ENCODE measurements at places on chromosomes 1 and 21. TPM values are rescaled to one million over a fixed set of nuclear protein-coding genes. Genes with fewer than 3 reads are reported as not detected.

The SLC66A1 gene
- total RNA-seq, result 22.0 TPM

DNA sequence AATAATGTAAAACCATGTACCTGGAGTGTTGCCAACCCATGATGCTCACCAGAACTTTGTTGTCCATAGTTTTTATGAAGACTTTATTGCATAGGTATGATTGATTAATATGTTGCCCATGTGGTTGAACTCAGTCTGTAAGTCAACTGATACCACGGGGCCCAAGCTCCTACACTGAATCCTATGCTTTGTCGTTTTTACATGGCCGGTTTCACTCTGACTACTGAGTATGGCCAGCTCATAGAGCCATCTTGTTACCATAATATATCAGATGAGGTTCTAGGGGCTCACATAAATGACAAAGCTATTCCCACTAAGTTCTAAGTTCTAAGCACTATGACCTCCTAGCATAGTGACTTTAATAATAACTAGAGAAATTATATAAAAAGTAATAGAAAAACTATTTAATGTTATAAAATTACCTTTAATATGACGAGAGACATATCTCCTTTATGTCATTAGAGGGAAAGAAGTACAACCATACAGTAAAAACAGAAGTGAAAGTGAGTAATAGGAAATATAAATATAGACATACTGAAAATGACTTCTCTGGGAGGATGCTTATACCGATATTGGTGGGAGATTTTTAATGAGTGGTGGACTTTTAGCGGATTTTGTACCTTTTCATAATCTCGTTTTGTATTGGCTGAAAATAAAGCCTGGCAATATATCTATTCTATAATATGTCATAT is 983.4 kb upstream of the PRMT6 start:
- DNase-seq, result no peak
- no peaks in the 10 kb centered on the region for H3K36me3 ChIP-seq
- H3K27ac ChIP-seq, result no peak overlapping the region
- no peaks in the 10 kb centered on the region for H3K4me1 ChIP-seq
- H3K4me3 ChIP-seq, result no peak overlapping the region

GRCh38 chr1:98783821-98784220 is 122.3 kb downstream of the SNX7 start:
- no peaks in the 10 kb centered on the region for H3K27me3 ChIP-seq
- no peaks in the 10 kb centered on the region for H3K4me1 ChIP-seq
- no peak overlapping the region for H3K27ac ChIP-seq
- H3K4me3 ChIP-seq, result no peak overlapping the region
- no peaks in the 10 kb centered on the region for H3K36me3 ChIP-seq

DNA sequence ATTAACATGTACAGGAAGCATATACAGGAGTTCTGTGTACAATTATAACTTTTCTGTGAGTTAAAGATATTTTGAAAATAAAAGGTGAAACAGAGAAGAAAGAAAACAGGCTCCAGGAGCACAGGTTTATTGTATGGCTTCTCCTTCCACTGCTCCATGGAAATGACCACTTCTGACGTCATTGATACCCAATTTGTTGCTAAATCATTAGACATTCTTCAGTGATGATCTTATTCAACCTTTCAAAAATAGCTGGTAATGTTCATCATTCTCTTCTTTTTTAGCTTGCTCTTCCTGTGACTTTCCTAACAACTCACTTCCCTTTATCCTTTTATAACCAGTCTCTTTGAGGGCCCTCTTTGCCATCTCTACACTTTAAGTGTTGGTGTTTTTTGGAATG is 77.8 kb downstream of the KCNK2 start:
- no peaks in the 10 kb centered on the region for H3K27me3 ChIP-seq
- H3K27ac ChIP-seq, result no peak overlapping the region
- H3K4me3 ChIP-seq, result no peak overlapping the region
- DNase-seq, result no peak
- no peaks in the 10 kb centered on the region for H3K36me3 ChIP-seq
- H3K4me1 ChIP-seq, result no peaks in the 10 kb centered on the region

DNA sequence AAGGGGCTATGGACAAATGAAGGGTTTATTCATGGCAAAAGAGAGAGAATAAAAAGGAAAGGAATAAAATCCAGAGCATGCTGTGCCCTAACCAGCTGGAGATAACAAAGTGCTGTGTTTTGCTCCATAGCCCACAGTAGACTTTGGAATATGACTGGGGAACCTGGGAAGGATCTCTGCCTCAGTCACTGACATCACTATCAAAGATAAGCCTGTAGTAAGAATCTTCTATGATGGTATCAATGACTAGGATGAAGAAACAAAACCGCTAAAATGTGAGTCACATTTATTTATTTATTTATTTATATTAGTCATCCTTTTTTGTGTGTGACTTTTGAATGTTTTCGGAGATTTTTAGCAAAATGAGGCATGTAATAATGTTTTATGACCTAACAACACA is 56.3 kb downstream of the NVL start:
- no peaks in the 10 kb centered on the region for H3K27me3 ChIP-seq
- H3K27ac ChIP-seq, result no peak overlapping the region

GRCh38 chr1:86517336-86517735 is 29.5 kb upstream of the CLCA4 start:
- peaks cover 36% of the 10 kb centered on the region for H3K4me1 ChIP-seq
- no peaks in the 10 kb centered on the region for H3K27me3 ChIP-seq
- DNase-seq, result peak; percentile 57

GRCh38 chr1:91685994-91686393 is 185.3 kb downstream of the CDC7 start:
- no peak for DNase-seq
- H3K27ac ChIP-seq, result no peak overlapping the region
- no peaks in the 10 kb centered on the region for H3K4me1 ChIP-seq
- no peak overlapping the region for H3K4me3 ChIP-seq
- no peaks in the 10 kb centered on the region for H3K27me3 ChIP-seq

GRCh38 chr1:228870041-228870713 is 134.9 kb downstream of the RHOU start:
- no peaks in the 10 kb centered on the region for H3K36me3 ChIP-seq
- no peaks in the 10 kb centered on the region for H3K27me3 ChIP-seq
- no peak overlapping the region for H3K4me3 ChIP-seq
- H3K27ac ChIP-seq, result no peak overlapping the region
- no peak for DNase-seq

- DNase-seq, result no peak
- no peaks in the 10 kb centered on the region for H3K36me3 ChIP-seq
- no peaks in the 10 kb centered on the region for H3K27me3 ChIP-seq
- no peaks in the 10 kb centered on the region for H3K4me1 ChIP-seq
- no peak overlapping the region for H3K27ac ChIP-seq
These were observed 3.2 kb upstream of the ESRRG start for GRCh38 chr1:216726435-216726834.

- no peaks in the 10 kb centered on the region for H3K27me3 ChIP-seq
- no peaks in the 10 kb centered on the region for H3K4me1 ChIP-seq
- no peak overlapping the region for H3K4me3 ChIP-seq
- no peaks in the 10 kb centered on the region for H3K36me3 ChIP-seq
- DNase-seq, result no peak
These were observed 180.0 kb downstream of the PCP4 start for GRCh38 chr21:40047211-40047610.

The GJA5 gene
- 0.75 TPM for total RNA-seq

The NHLH1 gene
- total RNA-seq, result 0.28 TPM

DNA sequence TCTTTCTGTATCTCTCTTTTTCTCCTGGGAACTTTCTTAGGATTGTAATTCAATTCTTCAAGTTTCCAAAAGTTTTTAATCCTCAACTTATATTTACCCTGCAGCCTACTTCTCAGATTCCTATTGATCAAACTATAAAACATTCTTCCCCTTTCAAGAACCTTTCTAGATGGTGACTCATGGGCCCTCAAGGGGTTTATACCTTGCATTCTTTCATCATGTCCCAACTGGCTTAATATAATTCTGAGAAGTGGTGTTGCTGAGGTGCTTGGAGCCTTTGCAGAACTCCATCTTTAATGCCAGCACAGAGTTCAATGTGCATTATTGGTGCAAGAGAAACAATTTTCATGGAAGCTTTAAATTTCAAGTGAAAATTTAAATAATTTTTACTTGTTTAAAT is 273.4 kb downstream of the VAV3 start:
- no peaks in the 10 kb centered on the region for H3K36me3 ChIP-seq
- H3K27ac ChIP-seq, result no peak overlapping the region
- H3K27me3 ChIP-seq, result no peaks in the 10 kb centered on the region
- peaks cover 6% of the 10 kb centered on the region for H3K4me1 ChIP-seq

The SYCP1 gene
- not detected for total RNA-seq

GRCh38 chr21:15825700-15826099 is 95.9 kb downstream of the USP25 start:
- DNase-seq, result no peak
- H3K4me1 ChIP-seq, result no peaks in the 10 kb centered on the region
- H3K4me3 ChIP-seq, result no peak overlapping the region
- H3K27me3 ChIP-seq, result no peaks in the 10 kb centered on the region

- H3K4me1 ChIP-seq, result peaks cover 6% of the 10 kb centered on the region
- H3K27me3 ChIP-seq, result no peaks in the 10 kb centered on the region
- no peak for DNase-seq
- no peak overlapping the region for H3K27ac ChIP-seq
- no peaks in the 10 kb centered on the region for H3K36me3 ChIP-seq
These were observed 20.7 kb upstream of the HAO2 start for GRCh38 chr1:119347858-119348257.

The LRRIQ3 gene
- 0.23 TPM for total RNA-seq

DNA sequence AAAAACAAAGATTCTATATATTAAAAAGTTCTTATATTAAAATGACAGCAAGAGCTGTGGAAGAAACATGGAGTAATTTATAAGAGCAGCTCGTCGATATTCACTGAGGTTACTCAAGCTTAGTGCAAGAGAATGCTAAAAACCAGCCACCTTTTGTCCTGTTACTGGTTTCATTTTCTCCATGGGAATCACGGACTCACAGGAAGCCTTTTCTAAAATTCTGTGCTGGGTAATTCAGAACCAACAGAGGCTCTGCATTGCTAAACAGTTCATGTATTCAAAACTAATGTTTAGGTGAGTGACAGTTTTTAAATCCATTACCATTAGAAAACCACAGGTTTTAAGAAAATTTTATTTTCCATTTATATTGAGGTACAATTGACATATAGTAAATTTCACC is 147.8 kb upstream of the MAP1LC3C start:
- H3K36me3 ChIP-seq, result no peaks in the 10 kb centered on the region
- DNase-seq, result no peak
- no peaks in the 10 kb centered on the region for H3K4me1 ChIP-seq
- H3K27me3 ChIP-seq, result no peaks in the 10 kb centered on the region
- no peak overlapping the region for H3K27ac ChIP-seq

DNA sequence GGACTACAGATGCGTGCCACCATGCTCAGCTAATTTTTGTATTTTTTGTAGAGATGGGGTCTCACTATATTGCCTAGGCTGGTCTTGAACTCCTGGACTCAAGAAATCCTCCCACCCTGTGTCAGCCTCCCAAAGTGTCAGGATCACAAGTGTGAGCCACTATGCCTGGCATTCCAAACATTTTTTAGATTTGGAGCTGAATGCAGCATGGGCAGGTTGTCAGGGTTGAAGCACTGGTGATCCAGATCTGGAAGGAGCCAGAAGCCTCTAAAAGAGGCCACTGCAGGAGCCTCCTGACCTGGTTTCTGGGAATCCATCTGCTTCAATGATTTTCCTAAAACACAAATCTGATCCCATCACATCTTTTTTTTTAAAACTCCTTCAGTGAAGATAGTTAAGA is 1.8 kb upstream of the CTPS1 start:
- H3K4me1 ChIP-seq, result peaks cover 70% of the 10 kb centered on the region
- no peak overlapping the region for H3K27ac ChIP-seq
- no peaks in the 10 kb centered on the region for H3K36me3 ChIP-seq

GRCh38 chr1:235948774-235949427 is 82.2 kb upstream of the LYST start:
- no peak overlapping the region for H3K27ac ChIP-seq
- H3K4me1 ChIP-seq, result no peaks in the 10 kb centered on the region
- no peak for DNase-seq
- H3K36me3 ChIP-seq, result no peaks in the 10 kb centered on the region

The VWA5B1 gene
- not detected for total RNA-seq

- H3K4me3 ChIP-seq, result no peak overlapping the region
- no peaks in the 10 kb centered on the region for H3K27me3 ChIP-seq
- H3K27ac ChIP-seq, result no peak overlapping the region
- H3K4me1 ChIP-seq, result no peaks in the 10 kb centered on the region
- no peaks in the 10 kb centered on the region for H3K36me3 ChIP-seq
These were observed 30.9 kb upstream of the RBM15 start for GRCh38 chr1:110308247-110308646.

The EFNA1 gene
- 42.5 TPM for total RNA-seq

GRCh38 chr1:81314513-81315233 is 486.1 kb upstream of the ADGRL2 start:
- no peaks in the 10 kb centered on the region for H3K36me3 ChIP-seq
- H3K27me3 ChIP-seq, result no peaks in the 10 kb centered on the region
- DNase-seq, result no peak
- H3K27ac ChIP-seq, result no peak overlapping the region

GRCh38 chr21:32083197-32083596 is 195.7 kb downstream of the MIS18A start:
- no peak overlapping the region for H3K4me3 ChIP-seq
- no peak overlapping the region for H3K27ac ChIP-seq
- no peak for DNase-seq

DNA sequence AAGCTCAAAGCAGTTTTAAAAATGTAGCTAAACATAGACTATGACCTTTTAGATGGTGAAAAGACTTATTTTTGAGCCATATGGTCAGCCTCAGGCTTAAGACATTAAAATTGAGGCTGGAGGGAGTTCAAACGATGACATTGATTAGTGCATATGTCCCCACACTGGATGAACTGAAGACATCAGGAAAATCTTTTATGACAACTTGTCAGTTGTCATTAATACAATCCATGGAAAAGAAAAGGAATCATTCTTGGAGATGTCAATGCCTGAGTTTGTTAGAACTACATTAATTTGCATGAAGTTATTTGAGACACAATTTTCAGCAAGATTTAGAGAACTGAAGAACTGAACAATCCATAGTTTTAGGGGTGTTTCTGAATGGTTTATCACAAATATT is 349.9 kb downstream of the COL11A1 start:
- no peak overlapping the region for H3K4me3 ChIP-seq
- no peaks in the 10 kb centered on the region for H3K36me3 ChIP-seq
- H3K4me1 ChIP-seq, result no peaks in the 10 kb centered on the region
- H3K27ac ChIP-seq, result no peak overlapping the region
- no peaks in the 10 kb centered on the region for H3K27me3 ChIP-seq

GRCh38 chr21:44653656-44654575 is 543 bp downstream of the KRTAP12-4 start:
- no peak overlapping the region for H3K27ac ChIP-seq
- H3K4me1 ChIP-seq, result no peaks in the 10 kb centered on the region
- H3K27me3 ChIP-seq, result no peaks in the 10 kb centered on the region
- no peak for DNase-seq

The RAD54L gene
- total RNA-seq, result 30.6 TPM

- H3K4me3 ChIP-seq, result no peak overlapping the region
- no peaks in the 10 kb centered on the region for H3K27me3 ChIP-seq
- H3K27ac ChIP-seq, result no peak overlapping the region
- no peak for DNase-seq
These were observed 204.1 kb downstream of the MATN1 start for GRCh38 chr1:30519201-30519763.

- H3K4me3 ChIP-seq, result no peak overlapping the region
- no peak overlapping the region for H3K27ac ChIP-seq
- no peak for DNase-seq
- H3K36me3 ChIP-seq, result no peaks in the 10 kb centered on the region
These were observed 36.2 kb downstream of the IRF2BP2 start for GRCh38 chr1:234573711-234574299.

GRCh38 chr1:69451196-69451595 is 116.5 kb upstream of the LRRC7 start:
- H3K4me3 ChIP-seq, result no peak overlapping the region
- no peak for DNase-seq
- no peaks in the 10 kb centered on the region for H3K27me3 ChIP-seq
- no peaks in the 10 kb centered on the region for H3K36me3 ChIP-seq
- no peaks in the 10 kb centered on the region for H3K4me1 ChIP-seq
- no peak overlapping the region for H3K27ac ChIP-seq

The BGLAP gene
- 1.3 TPM for total RNA-seq

The MAN1C1 gene
- 3.5 TPM for total RNA-seq

The SPRR2F gene
- total RNA-seq, result not detected
